ENCODE measurements at places on chromosomes 1 and 21.

- DNase-seq = no peak
Measured at GRCh38 chr1:244653439-244654107, 647 bp downstream of the DESI2 start.

DNA sequence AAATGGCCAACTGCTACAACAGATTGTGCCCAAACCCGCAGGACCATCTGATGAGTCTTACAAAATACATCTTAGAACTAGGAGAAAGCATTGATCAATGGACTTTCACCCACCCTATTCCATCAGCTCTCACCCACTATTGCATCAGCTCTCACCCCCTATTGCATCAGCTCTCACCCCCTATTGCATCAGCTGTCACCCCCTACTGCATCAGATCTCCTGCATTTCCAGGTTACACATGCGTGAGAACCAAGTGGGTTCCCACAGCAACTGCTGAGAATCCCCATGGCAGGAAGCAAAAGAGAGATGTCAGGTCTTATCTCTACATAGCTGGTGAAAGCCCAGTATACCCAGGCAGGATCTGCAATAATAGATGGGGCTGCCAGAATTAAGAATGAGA is 533.5 kb downstream of the LTN1 start:
- DNase-seq = no peak

- no peak for DNase-seq
Measured at GRCh38 chr1:110672753-110673108, 2.0 kb downstream of the KCNA3 start.

- no peak for DNase-seq
Measured at GRCh38 chr1:9349331-9349851, 56.7 kb downstream of the SPSB1 start.

GRCh38 chr1:47970882-47971281 is 26.3 kb downstream of the TRABD2B start:
- no peak for DNase-seq

- no peak for DNase-seq
Measured at GRCh38 chr1:158150523-158150922, 30.2 kb upstream of the CD1D start.

DNA sequence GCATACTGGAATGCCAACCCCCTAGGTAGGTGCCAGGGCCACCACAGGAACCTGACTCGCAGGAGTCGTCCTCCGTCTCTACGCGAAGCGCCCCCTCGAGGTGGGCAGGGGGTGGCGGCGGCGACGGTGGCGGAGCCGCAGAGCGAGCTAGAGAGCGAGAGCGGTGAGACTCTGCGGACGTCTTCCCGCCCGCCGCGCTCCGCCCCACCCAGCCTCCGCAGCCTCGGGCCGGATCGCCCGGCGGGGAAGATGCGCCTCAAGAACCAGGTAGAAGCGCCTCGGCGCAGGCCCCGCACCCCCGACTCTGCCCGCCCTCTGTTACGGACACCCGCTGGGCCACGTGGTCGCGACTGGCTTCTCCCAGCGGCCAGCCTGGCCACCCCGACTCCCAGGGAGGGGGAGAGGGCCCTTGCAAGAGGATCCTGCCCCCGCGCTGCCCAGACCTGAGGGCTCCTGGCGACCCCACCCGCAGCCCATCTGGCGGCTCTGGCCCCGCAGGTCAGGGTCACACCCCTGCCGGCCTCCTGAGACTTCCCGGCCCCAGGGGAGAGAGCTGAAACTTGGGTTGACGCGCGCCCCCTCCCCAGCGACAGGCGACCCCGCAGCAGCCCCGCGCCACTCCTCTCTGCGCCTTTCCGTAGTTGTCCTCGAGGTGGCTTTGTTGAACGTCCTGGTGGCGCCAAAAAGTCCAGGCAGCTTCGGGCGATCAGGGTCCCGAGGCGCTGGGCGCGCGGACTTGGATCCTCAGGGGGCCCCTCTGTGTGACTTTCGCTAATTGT is 24.4 kb upstream of the AGBL4 start:
- DNase-seq = no peak

DNA sequence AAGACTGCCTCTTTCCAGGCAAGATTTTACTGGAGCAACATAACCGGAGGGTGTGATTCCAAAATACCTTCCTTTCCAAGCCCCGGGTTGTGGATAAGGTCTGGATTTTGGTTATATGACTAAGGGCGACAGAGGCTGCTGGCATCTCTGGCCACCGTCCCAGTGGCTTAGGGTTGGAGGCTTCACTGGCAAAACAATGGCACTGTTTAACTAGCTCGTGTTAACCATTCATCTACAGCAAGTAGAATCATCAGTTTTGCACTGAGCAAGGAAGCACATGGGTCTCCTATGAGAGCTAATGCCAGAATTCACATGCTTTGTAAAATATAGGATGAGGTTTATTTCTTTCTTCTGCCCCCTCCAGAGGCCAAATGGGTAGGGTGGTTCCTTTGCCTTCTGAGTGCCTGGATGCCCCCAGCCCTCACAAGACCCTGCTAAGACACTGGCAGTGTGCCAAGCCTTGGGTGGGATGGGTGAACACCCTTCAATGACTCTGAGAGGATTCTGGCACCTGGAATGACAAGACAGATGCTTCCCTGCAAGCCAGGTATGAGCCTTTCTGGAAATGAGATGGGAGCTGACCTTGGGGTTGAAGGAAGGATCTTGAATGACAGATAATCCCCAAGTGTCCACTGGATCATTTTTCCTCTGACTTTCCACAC is 36.8 kb downstream of the DHCR24 start:
- DNase-seq = no peak

DNA sequence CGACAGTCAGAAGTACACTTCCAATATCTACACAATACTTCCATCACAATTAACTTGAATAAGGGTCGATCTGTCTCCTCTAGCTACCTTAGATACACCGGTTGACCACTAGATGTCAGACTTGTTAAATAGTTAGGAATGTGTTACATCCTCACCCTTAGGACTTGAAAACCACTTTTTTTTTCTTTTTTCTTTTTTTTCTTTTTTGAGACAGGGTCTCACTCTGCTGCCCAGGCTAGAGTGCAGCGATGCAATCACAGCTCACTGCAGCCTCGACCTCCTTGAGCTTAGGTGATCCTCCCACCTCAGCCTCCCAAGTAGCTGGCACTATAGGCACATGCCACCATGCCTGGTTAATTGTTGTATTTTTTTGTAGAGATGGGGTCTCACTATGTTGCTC is 120.4 kb upstream of the GREM2 start:
- DNase-seq = no peak

GRCh38 chr21:45818276-45818903 is 163.2 kb upstream of the COL6A1 start:
- no peak for DNase-seq

GRCh38 chr21:16113052-16113715 is 383.4 kb downstream of the USP25 start:
- DNase-seq = no peak
